Activated CD4-positive, alpha-beta T cell treated with anti-CD3 and anti-CD28 coated beads, Interleukin-2, amount 10 ng/mL, durations not matched to agents 7 days and 5 days (primary cell): ENCODE measurements at places on chromosomes 5 and 9. TPM values are rescaled to one million over a fixed set of nuclear protein-coding genes. Genes with fewer than 3 reads are reported as not detected.

DNA sequence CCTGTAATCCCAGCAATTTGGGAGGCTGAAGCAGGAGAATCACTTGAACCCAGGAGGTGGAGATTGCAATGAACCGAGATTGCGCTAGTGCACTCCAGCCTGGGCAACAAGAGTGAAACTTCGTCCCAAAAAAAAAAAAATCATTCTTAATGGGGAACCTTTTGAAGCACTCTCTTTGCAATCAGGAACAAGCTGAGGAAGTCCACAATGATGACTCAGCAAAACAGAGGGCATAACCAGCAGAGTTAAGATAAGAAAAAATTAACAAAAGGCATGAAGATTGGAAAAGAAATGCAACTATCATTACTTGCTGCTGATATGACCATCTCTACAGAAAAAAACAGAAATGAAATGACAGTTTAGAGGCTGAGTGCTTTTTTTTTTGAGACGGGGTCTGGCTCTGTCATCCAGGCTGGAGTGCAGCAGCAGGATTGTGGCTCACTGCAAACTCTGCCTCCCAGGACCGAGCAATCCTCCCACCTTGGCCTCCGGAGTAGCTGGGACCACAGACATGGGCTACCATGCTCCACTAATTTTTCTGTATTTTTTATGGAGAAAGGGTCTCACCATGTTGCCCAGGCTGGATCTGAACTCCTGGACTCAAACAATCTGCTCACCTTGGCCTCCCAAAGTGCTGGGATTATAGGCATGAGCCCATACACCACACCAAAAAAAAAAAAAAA, 88.0 kb downstream of the FNBP1 start:
- H3K4me1 ChIP-seq = peaks cover 48% of the 10 kb centered on the region
- H3K36me3 ChIP-seq = peaks cover 69% of the 10 kb centered on the region
- no peaks in the 10 kb centered on the region for H3K27me3 ChIP-seq
- H3K27ac ChIP-seq = peak overlapping the region; percentile 81
- no peak overlapping the region for H3K4me3 ChIP-seq

DNA sequence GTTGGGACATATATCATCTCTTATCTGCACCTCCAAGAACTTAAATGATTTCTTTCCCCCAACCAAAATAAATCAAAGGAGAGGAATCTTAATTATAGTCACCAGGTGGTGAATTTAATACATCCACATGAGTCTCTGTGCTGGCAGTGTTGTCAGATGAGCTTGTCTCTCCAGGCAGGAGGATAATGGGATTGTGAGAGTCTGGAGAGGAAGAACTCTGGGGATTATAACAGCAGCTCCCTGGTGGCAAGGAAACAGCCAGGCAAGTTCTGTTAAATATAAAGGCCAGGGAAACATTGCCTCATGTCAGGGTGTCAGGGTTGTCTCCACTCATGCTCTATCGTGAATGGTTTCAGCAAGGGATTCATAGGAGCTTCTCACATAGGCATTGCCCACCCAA, 80.8 kb downstream of the TLR4 start:
- peaks cover 3% of the 10 kb centered on the region for H3K4me1 ChIP-seq
- DNase-seq = no peak

GRCh38 chr5:180809403-180810209, 7.0 kb upstream of the MGAT1 start:
- peak overlapping the region; percentile 100 for H3K27ac ChIP-seq
- peak; percentile 92 for DNase-seq
- H3K27me3 ChIP-seq = no peaks in the 10 kb centered on the region
- peak overlapping the region; percentile 75 for H3K4me3 ChIP-seq

The NEURL1B gene
- total RNA-seq = 8.7 TPM

The ZBED3 gene
- 0.71 TPM for total RNA-seq

The CNTNAP3B gene
- total RNA-seq = not detected

The AHRR gene
- 34.9 TPM for total RNA-seq

The PCDHB7 gene
- total RNA-seq = not detected

The PDE6A gene
- not detected for total RNA-seq

The TRAPPC13 gene
- 24.4 TPM for total RNA-seq
